ENCODE measurements at places on chromosomes 5 and 9.

GRCh38 chr9:116080561-116080960 is 73.0 kb upstream of the PAPPA start:
- no peak for DNase-seq

GRCh38 chr9:36208521-36209253 is 18.0 kb downstream of the CLTA start:
- no peak for DNase-seq

GRCh38 chr9:112819635-112820496 is 69.3 kb downstream of the SNX30 start:
- DNase-seq = no peak

- no peak for DNase-seq
Measured at GRCh38 chr5:83009408-83009807, 67.8 kb downstream of the TMEM167A start.

DNA sequence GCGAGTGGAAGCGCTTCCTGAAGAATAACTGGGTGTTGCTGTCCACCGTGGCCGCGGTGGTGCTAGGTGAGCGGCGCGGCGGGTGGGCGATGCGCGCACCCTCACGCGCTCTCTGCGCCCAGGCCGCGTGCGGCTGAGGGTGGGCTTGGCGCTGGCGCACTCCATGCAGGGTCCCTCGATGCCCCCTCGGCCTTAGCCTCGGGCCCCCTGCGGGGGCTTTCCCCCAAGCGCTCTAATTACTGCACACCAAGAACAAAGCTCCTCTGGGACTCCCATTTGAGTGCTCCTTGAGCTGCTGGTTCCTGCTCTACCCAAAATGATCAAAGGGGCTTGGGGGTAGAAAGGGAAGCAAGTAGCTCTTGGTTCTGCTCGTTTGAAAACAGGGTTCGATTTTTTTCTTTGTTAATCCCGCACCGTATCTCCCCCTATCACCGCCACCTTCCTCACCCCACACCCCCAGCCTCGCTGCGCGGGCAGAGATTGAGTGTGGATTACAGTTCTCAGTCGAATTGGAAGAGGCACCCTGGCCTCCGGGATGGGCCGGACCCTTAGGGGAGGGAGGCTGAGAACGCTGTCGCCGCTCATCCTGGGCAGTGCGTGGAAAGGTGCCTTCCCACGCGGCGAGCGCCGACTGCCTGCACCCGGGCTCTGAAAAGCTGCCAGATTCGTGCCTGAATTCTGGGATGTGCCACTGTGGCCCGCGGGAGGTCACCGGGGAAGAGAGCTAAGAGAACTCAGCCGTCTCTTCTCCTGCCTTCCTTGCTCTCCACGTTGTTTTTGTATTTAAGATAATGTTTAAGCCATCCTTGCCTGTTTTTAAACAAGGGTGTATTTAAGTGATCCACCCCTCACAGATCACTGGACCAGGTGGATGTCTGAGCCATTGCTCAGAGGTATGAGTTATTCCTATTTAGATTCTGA is 697 bp downstream of the SLC1A1 start:
- DNase-seq = no peak

- no peak for DNase-seq
Measured at GRCh38 chr9:82127465-82127864, 138.9 kb downstream of the SPATA31D1 start.

- DNase-seq = no peak
Measured at GRCh38 chr5:136538534-136538933, 173.2 kb upstream of the TRPC7 start.

- DNase-seq = no peak
Measured at GRCh38 chr9:35488021-35488420, 1.9 kb upstream of the RUSC2 start.

DNA sequence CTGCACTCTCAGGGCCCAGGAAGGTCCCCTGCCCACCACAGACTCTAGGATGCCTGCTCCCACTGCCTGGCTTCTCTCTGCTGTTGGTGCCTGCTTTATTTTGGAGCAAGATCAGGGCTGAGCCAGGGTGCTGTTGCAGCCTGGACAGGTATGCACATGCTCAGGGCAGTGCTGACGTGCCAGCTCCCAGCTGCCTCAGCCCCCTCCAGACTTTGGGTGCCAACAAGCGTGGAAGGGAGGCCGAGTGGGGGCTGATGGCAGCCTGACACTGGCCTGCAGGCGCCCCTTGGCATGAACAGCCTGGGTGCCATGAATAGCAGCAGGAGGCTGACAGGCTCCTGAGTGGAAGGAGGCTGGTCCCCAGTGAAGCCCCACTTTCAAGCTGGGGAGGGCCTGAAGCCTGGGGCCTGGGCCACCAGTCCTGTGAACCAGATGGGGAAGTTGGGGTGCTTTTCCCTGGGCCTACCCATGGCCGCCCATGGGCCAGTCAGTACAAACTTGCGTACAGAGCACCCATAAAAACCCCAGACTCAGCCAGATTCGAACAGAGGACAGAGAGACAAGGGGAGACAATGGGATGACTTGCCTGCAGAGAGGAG is 6.8 kb downstream of the AMBP start:
- DNase-seq = no peak

GRCh38 chr9:85658716-85659115 is 83.0 kb downstream of the AGTPBP1 start:
- no peak for DNase-seq

DNA sequence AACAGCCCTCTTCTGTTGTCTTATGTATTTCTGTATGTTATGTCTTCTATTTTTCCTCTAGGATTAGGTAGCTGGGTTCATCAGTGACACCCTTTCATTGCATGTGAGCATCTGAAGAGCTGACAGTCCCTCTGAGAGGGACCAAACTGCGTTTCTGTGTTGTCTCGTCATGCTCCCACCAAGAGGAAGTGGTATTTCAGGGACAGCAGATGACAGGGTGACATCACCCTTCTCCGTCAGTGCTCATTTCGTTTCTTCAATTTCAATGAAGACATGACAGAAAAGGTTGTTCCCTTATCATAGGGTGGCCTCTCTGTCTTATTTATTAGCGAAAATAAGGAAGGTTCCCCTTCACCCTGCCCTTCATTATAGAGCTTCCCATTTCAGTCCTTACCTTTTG is 225.9 kb upstream of the NR4A3 start:
- peak; percentile 56 for DNase-seq

DNA sequence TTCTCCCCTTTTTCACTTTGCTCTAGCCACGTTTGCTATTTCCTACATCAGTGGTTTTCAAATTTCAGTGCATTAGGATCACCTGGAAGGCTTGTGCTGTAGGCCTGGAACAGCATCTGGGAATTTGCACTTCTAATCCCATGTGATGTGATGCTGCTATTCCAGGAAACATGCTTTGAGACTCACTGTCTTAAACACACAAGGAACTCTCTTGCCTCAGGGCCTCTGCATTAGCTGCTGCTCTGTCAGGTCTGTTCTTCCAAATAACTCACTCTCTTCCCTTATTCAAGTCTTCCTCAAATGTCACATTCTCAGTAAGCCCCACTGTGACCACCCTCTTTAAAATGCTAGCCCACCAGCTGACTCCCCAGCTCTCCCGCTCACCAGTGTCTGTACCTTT is 204.0 kb downstream of the DNAH5 start:
- DNase-seq = no peak

DNA sequence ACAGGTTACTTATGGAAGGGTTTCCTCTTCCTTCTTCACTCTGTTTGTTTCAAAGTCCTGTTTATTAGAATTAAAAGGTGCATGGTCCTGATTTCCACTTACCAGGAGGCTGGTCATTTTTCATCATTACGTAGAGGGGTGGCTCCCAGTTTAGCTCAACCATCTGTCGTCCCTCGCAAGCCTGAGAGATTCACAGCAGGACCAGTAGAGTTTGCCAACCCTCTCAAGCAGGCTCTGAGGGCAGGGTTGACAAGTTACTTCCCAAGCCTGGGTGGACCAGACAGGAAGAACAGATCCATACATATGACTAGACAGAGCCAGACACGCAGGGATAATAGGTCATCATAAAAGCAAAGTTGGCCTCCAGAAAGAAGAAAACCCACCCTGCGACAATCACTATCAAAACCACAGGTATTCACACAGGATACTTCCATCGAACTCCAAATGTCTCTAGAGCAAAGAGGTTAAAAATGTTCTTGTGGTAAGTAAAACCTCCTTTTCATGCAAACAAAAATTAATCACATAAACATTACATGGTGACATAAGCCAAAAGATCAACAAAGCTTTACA is 151.9 kb downstream of the ELAVL2 start:
- no peak for DNase-seq

DNA sequence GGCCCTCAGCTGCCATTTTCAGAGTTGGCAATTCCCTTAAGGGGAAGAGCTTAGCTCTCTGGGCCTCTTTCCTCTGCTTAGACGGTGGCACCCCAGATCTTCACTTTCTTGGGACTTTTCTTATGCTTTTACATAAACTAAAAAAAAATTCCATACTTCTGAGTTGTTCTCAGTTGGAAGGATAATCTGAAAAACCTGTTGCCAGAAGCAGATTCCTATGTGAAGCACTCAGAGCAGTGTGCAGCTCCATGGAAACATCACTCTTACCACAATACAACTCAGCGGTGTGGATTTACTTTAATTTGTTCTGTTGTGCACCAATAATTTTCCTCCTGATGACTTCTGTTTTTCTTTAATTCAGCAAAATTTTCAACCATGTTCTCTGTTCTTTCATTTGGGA is 44.1 kb upstream of the MROH2B start:
- DNase-seq = no peak

- DNase-seq = no peak
Measured at GRCh38 chr5:114327987-114328386, 33.9 kb upstream of the KCNN2 start.

- no peak for DNase-seq
Measured at GRCh38 chr5:65868509-65868908, 57.9 kb upstream of the ERBIN start.
